ENCODE measurements at places on chromosomes 12 and 14.

DNA sequence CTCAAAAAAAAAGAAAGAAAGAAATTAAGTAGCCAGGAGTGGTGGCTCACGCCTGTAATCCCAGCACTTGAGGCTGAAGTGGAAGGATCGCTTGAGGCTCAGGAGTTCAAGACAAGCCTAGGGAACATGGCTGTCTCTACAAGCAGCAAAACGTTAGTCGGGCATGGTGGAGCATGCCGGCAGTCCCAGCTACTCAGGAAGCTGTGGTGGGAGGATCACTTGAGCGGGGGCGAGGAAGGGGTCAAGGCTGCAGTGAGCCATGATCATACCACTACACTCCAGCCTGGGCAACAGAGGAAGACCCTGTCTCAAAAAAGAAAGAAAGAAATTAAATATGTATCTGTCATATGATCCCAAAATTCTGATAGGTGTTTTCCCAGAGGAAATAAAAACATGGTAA, 5.3 kb downstream of the RAD52 start:
- no peak for DNase-seq

DNA sequence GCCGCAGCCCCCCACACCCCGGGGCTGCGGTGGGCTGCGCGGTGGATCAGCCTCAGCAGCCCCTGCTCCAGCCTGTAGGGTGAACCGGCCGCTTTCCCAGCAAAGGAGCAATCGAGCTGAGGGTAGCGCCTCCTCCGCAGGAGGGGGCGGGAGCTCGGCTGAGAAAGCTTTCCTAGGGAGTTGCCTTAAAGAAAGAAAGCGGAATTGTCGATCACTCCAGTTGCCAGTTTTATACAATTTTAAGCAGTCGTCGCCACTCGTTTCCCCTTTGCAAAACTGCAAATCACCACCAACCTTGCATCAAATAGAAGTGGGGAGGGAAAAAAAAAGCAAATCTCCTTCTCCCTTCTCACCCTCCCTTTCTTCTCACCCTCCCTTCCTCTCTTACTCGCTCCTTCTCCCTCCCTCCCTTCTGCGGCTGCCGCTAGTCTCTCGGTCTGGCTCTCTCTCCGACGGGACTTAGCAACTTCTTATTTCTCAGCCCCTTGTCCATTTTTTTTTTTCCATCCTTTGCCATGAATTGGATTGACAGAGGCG, at the start of gene PDE3A:
PDE3A (plus strand) TSS at position 424 of the 537 bp plus-strand sequence. CDS start 748 bp downstream, outside the sequence.
- no peak for DNase-seq

DNA sequence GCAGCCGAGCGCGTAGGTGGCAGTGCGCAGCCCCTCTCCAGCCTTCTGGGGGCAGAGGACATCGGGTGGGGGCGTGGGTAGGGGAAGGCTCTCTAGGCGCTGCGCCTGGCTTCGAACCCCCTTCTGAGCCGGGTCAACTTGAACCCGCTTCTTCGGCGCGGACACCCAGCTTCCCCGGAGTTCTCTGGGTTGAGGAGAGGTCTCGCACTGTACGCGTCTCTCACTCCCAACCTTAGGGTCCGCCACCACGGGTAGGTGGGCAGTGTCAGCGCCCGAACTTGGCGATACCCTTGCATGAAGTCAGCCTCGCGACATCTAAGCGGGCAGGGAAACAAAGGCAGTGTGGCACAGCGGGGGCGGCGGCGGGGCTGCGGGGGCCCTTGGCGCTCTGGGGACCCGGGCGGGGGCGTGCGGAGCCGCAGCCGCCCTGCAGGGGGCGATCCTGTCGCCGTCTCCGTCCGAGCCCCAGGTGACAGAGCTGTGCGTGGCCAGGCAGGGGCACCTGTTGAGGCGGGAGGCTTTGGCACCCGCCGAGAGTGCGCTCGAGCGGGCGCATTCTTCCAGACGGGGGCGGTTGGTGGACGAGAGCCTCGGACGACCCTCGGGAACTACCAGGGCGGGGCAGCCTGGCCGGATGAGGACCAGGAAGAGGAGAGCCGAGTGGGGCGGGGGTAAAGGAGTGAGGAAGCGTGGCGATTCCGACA, 1.1 kb downstream of the GALNT16 start:
- DNase-seq: no peak

DNA sequence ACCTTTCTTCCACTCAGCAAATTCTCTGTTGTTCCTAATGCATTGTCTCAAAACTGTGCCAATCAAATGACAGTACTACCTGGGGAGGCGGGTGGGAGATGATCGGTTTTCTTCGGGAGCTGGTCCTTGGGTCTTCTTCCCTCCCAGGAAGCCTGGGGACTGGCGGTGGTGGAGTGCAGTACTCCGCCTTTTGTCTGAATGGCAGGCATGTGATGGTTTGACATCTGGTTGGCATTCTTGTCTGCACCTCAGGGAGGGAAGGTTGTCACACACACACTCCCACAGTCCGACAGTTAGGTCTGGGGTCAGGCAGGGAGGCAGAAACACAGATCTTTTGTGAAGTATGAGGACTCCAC, 114.8 kb downstream of the SNAPC1 start:
- DNase-seq: peak; percentile 30

- DNase-seq: no peak
Measured at GRCh38 chr14:91835197-91835919, 32.0 kb downstream of the TC2N start.

DNA sequence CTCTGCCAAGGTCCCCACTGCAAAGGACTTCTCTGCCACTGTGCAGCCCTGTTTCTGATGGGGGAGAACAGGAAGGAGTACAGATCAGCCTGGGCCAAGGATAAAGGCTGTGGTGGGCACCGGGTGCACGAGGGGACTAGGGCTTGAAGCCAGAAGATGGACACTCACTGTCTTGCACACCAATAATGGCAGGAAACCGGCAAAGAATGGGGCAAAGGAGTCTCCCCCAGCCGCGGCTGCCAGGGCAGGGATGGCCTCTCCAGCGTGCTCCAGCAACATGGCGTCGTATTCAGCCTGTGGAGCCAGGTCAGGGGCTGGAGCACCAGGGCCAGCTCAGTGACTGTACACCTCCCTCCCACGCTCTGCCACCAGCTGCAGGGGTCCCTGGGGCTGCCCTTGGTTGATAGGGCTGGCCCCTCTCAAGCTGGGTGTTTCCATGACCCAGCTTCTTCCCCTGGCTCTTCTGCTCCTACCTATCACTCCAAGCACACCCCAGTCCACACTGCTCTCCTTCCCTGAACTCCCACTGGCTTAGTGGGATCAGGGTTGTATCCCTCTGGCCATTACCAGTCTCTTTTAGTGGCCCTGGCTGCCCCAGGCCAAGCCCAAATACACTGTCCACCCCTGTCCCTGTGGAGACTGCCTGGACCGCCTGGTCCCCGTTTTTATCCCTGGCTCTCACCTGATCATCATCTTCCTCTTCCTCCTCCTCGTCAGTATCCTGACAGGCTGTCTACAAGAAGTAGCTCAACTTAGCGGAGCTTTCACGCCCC, 6.3 kb downstream of the IPO4 start:
- no peak for DNase-seq

DNA sequence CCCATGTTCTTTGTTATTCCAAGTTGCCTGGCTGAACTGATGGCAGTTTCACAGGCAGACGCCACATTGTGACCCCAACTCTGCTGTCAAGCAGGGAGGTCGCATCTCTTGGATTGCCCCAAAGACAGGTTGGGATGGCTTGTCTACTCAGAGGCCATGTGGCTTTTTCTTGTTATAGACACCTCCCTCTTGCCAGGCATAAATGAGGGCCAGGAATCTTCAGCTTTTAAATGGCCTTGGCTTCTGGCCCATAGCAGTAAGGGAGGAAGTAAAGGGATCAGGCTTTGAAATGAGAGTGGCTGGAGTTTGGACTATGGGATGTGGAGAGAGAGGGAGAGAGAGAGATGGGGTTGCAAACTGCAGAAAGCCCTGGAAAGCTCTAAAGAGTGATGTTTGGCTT, 215.0 kb downstream of the TBX5 start:
- DNase-seq: no peak

DNA sequence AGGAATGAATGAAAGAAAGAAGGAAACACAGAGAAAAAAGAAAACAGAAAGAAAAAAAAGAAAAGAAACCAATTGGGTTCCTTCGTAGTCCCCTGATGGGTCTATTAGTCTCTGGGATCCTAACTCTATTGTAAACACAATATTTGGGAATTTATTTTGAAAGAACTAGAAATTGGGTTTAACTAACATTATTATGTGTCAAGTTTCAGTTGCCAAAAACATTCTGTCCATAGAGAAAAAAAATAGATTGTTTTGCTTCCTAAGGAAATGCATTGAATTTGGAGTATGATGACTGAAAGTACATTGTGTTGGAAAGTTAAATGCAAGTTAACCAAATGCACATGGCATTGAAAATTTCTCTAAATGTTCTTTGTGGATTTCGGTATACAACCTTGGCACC, 52.8 kb upstream of the PPP1R12A start:
- DNase-seq: no peak

GRCh38 chr14:93975791-93976476, 436 bp downstream of the ASB2 start:
- no peak for DNase-seq

DNA sequence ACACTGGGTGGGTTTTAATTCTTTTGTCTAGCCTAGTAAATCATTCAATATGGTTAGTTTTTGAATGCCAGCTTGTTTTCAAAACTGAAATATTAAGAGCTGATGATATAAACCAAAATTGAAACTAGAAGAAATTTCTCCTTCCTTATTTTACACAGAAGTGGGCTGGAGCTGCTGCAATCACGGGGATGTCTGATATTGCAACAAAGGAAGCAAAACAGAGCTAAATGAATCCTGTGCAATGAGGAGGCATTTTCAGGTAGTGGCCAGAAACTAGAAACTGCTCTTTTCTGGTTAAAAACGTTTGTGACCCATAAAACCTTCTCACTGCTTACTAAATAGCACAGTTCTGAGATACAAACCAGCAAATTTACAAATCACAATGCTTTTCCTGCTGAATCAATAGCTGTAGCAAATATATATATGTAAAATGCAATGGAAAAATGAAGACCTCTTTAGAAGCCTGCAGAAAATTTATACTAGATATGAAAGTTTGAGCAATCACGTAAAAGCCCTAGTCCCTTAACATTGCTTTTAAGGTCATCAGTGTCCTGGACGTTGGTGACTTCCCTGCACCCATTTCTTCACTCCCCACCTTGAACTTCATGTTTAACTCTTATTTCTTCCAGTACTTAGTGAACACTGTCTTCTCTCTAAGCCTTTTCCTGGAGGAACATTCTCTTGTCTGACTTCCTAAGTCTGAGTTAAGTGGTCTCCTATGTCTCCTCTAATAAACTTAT, 15.9 kb upstream of the LRRK2 start:
- DNase-seq: peak; percentile 31

DNA sequence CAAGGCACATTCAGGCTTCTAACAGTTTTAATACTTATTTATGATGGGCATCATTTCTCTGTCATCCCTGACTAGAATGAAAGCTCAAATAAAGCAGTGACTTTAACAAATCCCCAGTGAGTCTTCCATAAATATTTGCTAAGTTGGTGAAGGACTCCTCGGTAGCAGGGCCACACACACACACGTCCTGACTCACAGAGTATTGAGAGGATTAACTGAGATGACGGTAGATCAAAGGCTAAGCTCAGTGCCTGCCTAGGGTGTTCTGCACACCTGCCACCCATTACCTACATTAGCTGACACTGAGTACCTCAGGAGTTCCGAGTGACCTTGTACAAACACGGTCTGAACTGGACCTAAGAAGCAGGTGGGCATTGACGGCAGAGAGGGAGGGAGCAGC, 197.3 kb upstream of the SFSWAP start:
- DNase-seq: no peak

- peak; percentile 55 for DNase-seq
Measured at GRCh38 chr12:47360771-47361388, 281.1 kb upstream of the AMIGO2 start.

DNA sequence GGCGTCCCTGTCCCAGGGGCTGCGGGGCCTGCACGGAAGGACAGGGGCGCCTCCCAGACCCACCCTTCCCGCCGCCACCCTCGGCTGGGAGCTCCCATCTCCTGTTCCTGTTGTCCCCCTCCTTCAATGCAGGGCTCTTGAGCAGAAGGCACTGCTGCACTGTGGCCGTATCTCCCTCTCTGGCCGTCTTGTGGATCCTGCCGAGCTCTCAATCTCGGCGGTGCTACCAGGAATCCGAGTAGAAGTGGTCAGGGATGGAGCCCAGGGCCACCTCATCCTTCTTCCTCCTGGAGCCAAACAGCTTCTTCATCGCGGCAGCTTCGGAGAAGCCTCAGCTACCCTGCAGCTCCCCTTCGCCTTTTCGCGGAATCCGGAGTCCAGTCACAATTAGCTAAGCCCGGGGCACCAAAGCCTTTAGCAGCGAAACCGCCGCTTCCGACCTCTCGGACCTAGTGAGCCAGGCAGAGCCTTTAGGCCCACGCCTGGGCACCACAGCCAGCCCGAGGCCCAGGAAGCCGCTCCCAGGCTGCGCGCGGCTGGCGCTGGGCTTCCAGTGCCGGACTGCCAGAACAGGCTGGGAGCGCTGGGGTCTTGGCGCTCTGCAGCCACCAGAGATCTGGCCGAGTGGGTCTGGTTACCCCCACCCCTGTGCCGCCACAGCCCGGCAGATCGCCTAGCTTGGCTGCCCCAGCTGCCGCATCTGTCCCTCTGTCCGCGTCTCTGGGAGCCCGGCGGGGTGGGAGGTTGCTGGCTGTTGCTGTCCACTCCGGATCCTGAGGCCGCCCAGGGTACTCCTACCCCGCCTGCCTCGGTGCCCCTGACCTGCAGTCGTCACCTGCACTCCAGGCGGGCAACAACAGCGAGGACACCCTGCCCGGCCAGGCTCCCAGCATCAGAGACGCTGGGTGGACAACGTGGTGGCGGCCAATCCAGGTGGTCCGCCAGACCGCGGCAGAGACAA, 69.1 kb downstream of the ASCL4 start:
- DNase-seq: no peak

- DNase-seq: no peak
Measured at GRCh38 chr12:91094957-91095356, 16.3 kb downstream of the LUM start.

- DNase-seq: no peak
Measured at GRCh38 chr12:126038434-126038833, 973.2 kb downstream of the AACS start.

DNA sequence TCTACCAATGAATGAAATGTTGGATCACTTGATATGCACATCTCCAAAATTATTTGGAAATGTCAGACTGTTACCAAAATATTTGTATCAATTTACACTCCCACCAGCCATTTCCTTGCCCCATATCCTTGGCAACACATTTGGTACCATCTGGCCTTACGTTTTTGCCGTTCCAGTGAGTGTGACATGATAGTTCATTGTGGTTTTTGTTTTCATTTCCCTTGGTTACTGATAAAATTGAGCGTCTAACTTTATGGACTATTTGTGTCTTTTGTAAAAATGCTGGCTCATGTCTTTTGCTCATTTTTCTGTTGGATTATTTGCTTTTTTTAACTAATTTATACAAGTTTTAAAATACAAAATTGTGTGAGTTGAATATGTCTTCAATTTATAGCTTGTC, 11.0 kb downstream of the KLHDC1 start:
- DNase-seq: peak; percentile 69

- DNase-seq: no peak
Measured at GRCh38 chr12:127126260-127126628, 1140.7 kb upstream of the TMEM132C start.

- no peak for DNase-seq
Measured at GRCh38 chr12:124432376-124432775, 135.0 kb downstream of the NCOR2 start.

- no peak for DNase-seq
Measured at GRCh38 chr12:89314060-89314761, 38.1 kb downstream of the DUSP6 start.

- no peak for DNase-seq
Measured at GRCh38 chr12:20197411-20197810, 170.9 kb upstream of the PDE3A start.

- DNase-seq: no peak
Measured at GRCh38 chr12:68495336-68496070, 115.2 kb upstream of the RAP1B start.
